ENCODE measurements at places on chromosomes 5 and 9.

GRCh38 chr5:173964506-173964905 lies 24.5 kb upstream of the C5orf47 start:
- DNase-seq: no peak

GRCh38 chr5:150184006-150184405 lies 5.9 kb upstream of the SLC6A7 start:
- DNase-seq: no peak

- no peak for DNase-seq
These were observed 4.0 kb upstream of the RCL1 start for GRCh38 chr9:4788703-4789102.

DNA sequence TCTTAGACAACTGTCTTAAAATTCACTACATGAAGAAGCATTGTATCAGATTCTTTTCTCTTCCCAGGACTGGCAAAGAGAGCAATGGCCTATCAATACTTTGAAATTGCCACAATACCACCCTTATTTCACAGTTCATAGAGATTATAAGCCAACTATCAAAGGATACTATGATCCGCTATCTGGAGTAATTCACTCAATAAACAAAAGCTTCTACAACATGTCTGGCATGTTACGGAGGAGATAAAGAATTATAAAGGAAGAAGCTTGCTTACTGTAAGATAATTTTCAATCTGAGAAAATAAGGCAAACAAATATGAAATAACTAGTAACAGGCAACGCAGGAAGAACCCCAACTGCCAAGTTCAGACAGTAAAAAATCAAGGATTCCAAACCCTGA lies 114.8 kb downstream of the GNAQ start:
- DNase-seq: no peak

- DNase-seq: no peak
These were observed 164.2 kb downstream of the AUH start for GRCh38 chr9:91197232-91198181.

DNA sequence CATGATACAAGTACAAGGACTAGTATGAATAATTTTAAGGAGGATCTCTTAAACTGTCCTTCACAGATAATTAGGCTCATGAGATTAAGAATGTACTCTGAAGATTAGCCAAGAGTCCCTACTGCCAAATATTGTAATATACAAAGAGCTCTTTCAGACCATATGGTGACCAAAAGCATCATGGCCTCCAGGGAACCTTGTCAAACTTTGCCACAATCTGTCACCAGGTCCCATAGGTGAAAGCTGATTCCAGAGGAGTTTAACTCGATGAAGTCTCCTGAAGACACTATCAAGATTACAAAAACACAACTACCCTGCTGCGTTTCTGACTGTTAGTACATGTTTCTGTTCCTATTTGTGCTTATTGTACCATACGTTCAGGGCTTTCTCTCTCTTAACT lies 395.4 kb upstream of the ITGA1 start:
- DNase-seq: no peak

DNA sequence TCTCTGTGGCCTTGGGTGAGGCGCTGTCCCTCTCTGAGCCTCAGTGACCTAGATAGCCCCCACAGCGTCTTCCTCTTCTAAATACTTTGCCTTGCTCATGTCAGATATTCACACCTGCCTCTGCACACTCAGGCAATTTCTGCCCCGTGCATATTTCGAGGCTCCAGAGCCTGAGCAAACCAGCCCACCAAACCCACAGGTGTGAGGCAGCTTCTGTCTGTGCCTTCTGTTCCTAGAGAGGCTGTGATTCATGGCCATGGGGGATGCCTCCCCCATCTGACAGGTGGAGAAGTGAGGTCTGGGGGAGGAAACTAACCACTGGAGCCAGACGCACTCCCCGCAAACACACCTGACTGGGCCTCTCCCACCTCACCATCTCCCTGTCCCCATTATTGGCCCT lies 42.7 kb upstream of the CPLX2 start:
- no peak for DNase-seq

GRCh38 chr9:110207071-110207641 lies 803 bp downstream of the C9orf152 start:
- DNase-seq: no peak

DNA sequence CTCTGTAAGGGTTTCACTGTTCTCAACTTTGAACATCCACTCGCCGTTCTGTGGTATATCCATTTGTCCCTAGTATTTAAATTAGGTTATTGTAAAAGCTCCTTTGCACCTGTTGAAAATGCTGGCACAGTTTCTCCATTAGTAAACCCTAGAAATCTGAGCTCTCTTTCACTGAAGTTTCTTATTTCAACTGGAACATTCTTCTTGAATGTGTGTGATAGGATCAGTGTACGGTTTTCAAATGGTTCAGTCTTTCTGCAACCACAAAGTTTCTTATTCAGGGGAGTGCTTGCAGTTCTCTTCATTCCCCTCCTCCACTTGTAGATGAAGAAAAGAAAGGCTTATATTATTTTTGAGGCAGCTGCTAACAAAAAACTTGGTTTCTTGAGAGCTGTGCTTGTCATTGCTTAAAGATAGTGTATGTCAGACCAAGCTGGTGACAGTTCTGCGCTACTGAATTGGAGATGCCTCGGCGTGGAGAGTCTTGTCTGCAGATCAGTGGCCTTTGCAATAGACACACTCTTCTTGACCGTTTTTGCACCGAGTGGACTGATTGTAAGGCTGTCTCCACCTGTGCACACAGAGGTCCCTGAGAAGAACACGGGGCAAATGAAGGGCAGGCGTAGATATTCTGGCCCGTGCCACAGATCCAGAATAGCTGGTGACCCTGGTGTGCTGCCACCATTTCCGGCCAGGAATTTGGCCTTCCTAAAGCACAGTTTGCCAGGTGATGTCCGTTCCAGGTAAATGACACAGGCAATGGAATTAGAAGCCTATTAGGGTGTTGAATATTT lies 102.2 kb downstream of the TRIO start:
- no peak for DNase-seq

DNA sequence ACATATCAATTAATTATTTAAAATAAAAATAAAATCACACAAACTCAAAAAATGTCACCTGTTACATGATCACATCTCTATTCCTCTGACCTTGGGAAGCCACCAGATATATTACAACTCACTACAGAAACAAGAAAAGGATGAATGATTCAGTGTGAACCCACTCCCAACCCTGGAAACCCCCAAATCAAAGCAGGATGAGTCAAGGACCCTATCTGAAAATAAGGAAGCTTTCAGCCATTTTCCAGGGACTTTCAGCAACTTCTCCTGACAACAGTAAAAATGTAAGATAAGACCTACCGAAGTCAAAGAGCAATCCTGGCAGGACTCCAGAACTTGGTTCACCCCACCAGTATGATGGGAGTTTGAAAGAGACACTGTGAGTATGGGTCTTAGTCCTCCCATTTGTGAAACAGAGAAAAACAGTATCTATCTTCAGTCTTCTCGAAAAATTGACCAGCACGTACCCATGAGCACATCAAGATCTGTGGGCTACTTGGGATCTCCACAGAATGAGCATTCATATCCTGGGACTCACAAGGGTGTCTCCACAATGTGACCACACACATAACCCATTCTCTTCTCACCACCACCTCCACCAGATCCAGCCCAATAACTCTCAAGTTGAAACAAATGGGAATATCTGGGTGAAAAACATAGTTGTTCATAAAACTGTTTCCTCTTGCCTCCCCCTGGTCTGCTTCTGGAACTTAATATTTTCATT lies 9.9 kb downstream of the NRG2 start:
- DNase-seq: no peak

DNA sequence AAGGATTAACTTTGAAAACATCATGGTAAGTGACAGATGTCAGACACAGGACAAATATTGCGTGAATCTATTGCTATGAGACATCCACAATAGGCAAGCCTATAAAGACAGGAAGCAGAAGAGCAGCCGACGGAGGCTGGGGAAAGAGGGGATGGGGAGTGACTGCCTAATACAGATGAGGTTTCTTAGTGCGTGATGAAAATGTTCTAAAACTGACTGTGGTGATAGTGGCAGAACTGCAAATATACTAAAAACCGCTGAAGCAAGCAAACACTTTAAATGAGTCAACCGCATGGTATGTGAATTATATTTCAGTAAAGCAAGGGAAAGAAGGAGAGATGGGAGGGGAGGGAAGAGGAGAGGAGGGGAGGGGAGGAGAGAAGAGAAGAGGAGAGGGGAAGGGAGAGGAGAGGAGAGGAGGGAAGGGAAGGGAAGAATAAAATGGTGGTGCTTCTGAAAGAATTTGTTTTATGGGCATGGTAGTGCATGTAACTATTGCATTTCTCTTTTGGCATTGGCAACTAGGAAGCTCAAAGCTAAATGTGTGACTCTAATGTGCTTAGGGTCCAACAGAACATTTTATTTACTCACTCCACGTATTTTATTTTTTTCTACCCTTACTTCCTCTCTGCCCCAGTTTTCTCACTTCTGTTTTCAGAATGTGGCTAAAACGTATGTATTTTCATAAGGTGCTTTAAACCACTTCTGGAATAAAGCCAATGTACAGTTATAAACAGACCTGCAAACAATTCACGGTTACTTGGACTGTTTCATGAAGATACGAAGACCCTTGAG lies 21.3 kb downstream of the AKNA start:
- DNase-seq: no peak

DNA sequence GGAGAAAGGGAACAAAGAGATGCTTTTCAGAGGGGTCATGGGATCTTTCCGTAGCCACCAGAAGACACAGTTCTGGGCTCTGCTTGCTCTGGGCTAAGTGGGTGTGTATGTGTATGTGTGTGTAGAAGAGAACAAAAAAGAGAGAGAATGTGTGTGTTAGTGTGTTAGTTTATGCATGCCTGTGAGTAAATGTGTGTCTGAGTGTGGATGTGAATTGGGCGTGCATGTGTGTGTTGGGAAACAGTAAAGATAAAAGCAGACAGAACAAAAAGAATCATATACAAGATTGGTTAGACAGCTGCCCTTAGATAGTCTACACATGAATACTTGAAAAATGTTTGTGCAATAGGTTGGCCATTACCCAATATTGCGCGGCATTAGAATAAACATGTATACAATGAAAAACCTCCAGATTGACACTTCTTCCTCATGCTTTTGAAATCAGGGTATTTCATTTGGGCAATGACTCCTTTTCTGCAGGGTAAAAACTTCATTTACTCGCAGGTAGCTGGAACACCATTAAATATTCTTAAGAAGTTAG lies 36.5 kb upstream of the HSPA9 start:
- DNase-seq: no peak

DNA sequence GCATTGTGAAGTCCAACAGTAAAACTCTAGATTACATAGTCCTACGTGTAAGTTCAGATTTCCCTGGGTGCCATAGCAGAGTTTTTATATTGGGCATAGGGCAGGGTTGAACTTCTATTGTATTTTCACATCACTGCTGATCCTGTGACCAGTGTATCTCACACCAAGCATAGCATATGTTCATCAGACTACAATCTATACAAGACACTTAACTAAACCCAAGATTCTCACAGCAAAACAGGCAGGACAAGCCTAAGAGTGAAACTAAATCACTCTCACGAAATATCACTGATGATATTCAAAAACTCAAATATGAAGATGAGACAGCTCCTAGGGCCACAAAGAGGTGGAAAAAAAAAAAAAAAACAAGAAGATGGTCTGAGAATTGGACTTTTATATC lies 3.2 kb upstream of the PPP1R2B start:
- DNase-seq: no peak

DNA sequence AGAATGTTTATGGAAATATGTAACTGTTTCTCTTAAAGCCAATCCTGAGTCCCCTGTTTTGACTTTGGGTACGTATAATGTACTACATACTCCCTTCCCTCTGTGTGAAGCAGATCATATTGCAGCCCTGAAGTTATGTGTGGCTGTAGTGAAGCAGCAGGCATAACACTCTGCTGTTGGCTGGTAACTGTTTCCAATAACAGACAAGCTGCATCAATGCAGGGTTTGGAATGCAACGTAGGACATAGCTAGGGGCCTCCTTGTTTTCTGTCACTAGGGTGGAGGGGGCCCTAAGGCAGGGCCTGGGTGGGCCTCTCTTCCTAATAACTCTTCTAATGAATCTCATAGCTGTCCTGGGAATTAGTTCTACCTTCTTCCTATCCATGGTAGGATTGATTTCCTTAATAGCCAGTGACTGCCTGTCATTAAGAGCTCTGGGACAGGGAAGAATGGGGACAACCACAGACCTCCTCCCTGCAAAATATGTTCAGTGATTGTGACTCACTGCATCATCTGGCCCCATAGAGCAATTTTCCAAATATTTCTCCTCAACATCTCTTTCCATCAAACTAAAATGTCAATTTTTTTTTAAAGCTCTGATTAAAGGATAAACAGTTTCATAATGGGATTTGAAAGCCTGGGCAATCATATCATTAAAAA lies 129.6 kb upstream of the HMHB1 start:
- DNase-seq: no peak

DNA sequence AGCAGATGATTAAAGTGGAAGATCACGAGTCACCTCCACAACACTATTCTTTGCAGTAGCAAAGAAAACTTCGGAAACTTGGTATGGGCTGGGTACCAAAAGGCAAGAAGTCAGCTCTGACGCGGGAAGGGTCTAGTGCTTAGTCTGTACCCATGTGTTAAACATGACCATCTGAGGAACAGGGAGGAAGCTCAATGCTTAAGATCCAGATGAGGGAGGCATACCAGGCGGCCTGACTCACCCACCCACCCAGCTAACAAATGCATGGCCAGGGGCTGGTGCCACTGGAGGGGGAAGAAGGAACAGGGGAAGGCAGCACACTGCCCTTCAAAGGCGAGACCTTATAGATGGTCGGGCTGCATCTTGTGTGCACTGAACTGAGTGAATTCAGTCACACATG lies 41.8 kb downstream of the CAMSAP1 start:
- DNase-seq: no peak

GRCh38 chr9:100222674-100223073 lies 123.6 kb downstream of the INVS start:
- no peak for DNase-seq

DNA sequence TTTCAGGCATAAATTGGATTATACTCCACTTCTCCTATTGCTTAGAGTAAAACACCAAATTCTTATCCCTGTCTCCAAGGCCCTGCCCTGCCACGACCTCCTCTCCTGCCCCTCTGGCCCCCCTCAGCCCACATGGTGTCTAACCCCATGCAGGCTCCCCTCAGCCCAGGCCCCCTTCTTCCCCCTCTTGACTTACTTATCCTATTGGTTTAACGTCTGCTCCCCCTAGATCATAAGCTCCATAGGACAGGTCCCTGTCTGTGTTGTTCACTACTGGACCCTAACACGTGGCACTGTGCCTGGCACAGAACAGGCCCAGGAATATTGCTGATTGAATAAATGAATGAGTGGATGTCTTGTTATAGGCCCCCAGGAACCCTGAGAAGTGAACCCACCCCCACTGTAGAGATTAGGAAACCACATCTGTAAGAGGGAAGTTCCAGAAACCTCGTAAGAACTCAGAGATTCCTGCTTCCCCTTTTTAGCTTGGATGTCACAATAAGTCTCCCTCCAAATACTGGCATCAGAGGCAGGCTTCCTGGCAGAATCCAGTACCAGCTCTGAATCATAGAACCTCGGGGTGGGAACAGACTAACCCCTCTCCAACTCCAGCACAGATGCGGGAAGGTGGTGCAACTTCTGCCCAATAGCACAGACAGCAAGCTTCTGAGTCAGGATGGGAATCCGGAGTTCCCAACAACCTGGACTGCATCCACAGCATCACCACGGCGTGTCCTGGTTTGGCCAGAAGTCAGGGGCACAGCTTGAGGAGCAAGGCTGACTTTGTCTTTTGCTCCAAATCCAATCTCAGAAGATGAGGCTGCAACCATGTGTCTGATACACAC lies 31.5 kb downstream of the HRH2 start:
- DNase-seq: no peak

Data from stimulated activated CD4-positive, alpha-beta T cell treated with anti-CD3 and anti-CD28 coated beads, Interleukin-12 subunit alpha, Interleukin-12 subunit beta, amount 100 ng/mL, for 4 hours (primary cell).